ENCODE measurements at places on chromosomes 2 and 18. TPM values are rescaled to one million over a fixed set of nuclear protein-coding genes. Genes with fewer than 3 reads are reported as not detected.

DNA sequence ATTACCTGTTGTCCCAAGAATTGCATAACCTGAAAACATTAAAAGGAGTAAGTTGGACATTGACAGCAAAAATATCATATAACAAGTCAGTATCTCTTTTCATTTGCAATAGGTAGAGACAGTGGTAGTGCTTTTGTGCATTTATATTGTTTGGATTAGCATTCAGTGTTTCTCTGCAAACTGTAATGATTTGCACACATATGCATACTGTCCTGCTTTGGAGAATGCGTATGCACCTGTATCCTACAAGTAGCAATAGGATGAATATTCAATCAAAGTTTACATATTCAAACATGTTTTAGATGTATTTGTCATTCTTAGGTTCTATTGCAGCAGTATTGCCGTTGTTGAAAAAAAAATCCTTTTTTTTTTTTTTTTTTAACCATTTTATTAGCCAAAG lies 201.9 kb downstream of the ZNF407 start:
- no peak for DNase-seq
- no peaks in the 10 kb centered on the region for H3K36me3 ChIP-seq
- H3K27me3 ChIP-seq = no peaks in the 10 kb centered on the region
- H3K4me3 ChIP-seq = no peak overlapping the region
- H3K27ac ChIP-seq = no peak overlapping the region
- H3K4me1 ChIP-seq = peaks cover 13% of the 10 kb centered on the region

- H3K36me3 ChIP-seq = no peaks in the 10 kb centered on the region
- no peaks in the 10 kb centered on the region for H3K4me1 ChIP-seq
- no peak overlapping the region for H3K27ac ChIP-seq
- H3K27me3 ChIP-seq = no peaks in the 10 kb centered on the region
Observed at GRCh38 chr18:67864677-67865340, 348.3 kb upstream of the DSEL start.

The COL5A2 gene
- total RNA-seq = 21.7 TPM

DNA sequence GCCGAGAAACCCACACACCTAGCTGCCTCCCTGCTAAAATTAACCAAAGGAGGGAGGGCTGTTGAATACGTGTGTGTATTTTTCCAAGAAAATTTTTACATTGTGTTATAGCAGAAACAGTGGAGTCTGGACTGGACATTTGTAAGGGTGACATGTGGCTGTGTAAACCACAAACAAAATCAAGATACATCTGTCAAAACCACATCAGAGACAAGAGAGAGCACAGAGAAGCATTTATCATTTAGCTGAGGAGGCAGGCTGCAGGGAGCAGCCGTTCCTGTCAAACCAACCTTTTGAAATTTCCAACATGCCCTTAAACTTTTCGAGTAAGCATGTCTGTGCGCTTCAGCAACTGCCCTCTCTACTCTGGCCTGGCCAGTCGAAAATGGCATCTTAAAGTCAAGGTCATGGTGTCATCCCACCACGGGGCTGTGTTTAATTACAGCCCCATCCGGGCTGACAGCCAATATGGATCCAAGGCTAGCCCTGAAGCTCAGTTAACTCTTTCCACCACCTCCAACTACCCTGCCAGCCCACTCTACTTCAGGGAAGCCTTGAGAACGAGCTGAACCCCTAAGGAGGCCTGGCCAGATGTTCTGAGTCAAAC lies 8.4 kb downstream of the BCL11A start:
- peak; percentile 73 for DNase-seq
- H3K4me1 ChIP-seq = peaks cover 37% of the 10 kb centered on the region
- H3K36me3 ChIP-seq = no peaks in the 10 kb centered on the region
- peaks cover 6% of the 10 kb centered on the region for H3K27me3 ChIP-seq

- no peaks in the 10 kb centered on the region for H3K4me1 ChIP-seq
- no peak overlapping the region for H3K4me3 ChIP-seq
- peaks cover 12% of the 10 kb centered on the region for H3K27me3 ChIP-seq
- DNase-seq = no peak
- no peak overlapping the region for H3K27ac ChIP-seq
Observed at GRCh38 chr2:240187989-240188590, 47.6 kb upstream of the OTOS start.

DNA sequence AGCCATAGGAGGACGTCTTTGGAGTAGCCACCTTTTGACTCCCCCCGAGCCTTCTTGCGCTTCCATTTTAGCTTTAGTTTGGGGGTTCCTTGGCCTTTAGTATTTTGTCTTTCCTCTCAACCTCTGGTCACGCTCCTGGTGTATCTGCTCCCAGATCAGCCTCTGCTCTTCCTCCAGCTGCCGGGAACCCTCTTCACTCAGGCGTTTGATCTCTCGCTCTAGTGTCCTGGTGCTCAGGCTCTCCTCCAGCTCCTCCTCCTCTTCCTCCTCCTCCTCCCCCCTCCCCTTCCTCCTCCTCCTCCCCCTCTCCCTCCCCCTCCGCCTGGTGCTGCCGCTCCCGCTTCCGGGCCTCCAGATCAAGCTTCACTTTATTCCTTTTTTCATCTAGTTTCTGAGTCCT lies 1082.3 kb upstream of the TMEFF2 start:
- DNase-seq = no peak
- no peak overlapping the region for H3K4me3 ChIP-seq

GRCh38 chr2:102155703-102156515 lies 13.4 kb downstream of the IL1R1 start:
- peak; percentile 85 for DNase-seq
- peaks cover 9% of the 10 kb centered on the region for H3K36me3 ChIP-seq
- H3K4me3 ChIP-seq = no peak overlapping the region
- peaks cover 40% of the 10 kb centered on the region for H3K4me1 ChIP-seq
- H3K27ac ChIP-seq = peak overlapping the region; percentile 89
- no peaks in the 10 kb centered on the region for H3K27me3 ChIP-seq

DNA sequence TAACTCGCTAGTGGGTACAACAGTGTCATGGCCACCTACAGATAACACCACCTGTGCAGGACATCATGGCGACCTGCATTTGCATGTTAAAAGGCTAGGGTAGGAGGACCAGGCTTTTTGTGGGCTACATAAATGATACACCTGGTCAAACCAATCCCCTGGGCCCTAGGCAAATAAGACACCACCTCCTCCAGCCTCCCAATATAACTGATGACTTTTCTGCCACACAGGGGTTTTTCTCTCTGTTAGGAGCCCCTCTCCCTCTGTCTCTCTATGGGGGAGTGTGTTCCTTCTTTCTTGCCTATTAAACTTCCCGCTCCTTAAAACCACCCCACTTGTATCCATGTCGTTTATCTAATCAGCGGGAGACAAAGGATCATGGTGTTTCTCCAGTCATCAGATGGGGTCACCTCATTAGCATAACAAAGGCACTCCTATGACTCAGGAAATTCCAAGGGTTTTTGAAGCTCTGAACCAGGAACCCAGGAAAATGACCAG lies 10.8 kb upstream of the BUB1 start:
- no peak overlapping the region for H3K4me3 ChIP-seq
- no peaks in the 10 kb centered on the region for H3K4me1 ChIP-seq
- H3K36me3 ChIP-seq = no peaks in the 10 kb centered on the region
- DNase-seq = no peak
- no peak overlapping the region for H3K27ac ChIP-seq

DNA sequence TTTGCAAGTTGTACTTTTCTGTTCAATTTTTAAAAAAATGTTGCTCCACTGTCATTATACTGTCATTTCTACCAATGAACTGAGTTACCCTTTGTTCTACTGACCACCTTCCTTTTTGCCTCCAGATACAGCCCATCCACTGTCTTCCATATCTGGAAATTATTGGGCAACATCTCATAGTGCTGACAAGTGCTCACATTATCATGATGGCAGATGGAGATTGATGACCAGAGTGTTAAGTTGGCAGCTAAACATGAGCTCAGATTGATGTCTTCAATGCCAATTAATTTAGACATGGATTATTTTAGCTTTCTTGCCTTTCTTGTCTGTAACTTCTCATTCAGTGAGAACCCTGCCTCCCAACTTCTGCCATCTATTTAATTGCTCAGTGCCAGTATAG lies 76.6 kb downstream of the KIAA1328 start:
- no peak for DNase-seq
- H3K27me3 ChIP-seq = no peaks in the 10 kb centered on the region
- H3K4me1 ChIP-seq = peaks cover 4% of the 10 kb centered on the region
- no peak overlapping the region for H3K27ac ChIP-seq
- no peak overlapping the region for H3K4me3 ChIP-seq

DNA sequence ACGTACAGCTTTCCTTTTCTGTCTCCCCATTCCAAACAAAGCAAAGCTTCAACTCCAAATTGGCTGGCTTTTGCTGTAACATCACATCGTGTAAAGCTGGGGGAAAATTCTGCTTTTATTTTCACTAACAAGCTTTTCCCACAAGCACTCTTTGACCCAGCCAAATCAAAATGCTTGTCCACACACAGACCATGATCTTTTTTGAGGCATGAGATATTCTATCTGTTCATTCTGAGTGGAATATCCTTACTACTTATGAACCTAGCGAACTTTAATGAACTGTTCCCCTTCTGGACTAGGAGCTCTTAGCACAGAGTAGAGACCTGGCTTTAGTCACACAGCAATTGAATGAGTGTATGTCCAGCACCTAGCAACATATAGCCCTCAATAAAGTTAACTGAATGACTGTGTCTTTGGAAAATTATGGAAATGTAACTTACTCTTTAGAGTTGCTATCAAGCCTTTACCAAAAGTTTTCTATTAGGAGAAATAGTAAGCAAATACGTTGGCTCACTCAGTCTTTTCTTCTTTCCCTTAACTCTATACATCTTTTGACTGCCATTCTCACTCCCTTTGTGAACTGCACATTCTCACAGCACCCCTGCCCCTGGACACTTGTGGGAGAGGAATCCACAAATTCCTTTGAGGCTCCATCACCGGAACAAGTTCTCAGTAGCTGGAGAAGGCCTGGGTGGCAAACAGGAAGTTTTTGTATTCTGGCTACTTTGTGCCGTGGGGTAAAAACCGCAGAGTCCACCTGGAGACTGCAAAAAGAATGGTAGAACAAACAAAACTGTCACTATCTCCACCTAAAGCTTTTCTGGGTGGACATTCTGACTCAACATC lies 1.3 kb upstream of the UBE2E3 start:
- H3K36me3 ChIP-seq = no peaks in the 10 kb centered on the region
- no peak overlapping the region for H3K27ac ChIP-seq
- DNase-seq = no peak
- no peaks in the 10 kb centered on the region for H3K27me3 ChIP-seq
- peak overlapping the region; percentile 66 for H3K4me3 ChIP-seq

DNA sequence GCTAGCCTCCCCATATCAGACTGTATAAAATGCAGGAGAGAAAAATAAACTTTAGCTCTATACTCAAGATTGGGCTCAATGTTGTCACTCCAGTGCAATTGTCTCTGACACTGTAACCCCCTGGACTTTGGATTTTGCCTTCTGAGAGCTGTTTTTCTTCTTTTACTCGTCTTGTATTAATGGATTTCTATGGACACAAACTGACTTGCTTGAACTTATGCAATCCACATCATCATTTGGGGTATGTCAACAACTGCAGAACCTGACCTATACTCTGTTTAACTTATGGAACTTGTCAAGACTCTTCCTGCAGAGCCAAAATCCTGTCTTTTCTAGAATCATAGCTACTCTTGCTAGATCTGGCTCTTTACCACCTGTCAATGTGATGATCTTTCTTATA lies 257.8 kb upstream of the DCC start:
- H3K4me3 ChIP-seq = no peak overlapping the region
- H3K27ac ChIP-seq = no peak overlapping the region
- no peak for DNase-seq
- H3K36me3 ChIP-seq = no peaks in the 10 kb centered on the region

The GAREM1 gene
- 32.3 TPM for total RNA-seq

DNA sequence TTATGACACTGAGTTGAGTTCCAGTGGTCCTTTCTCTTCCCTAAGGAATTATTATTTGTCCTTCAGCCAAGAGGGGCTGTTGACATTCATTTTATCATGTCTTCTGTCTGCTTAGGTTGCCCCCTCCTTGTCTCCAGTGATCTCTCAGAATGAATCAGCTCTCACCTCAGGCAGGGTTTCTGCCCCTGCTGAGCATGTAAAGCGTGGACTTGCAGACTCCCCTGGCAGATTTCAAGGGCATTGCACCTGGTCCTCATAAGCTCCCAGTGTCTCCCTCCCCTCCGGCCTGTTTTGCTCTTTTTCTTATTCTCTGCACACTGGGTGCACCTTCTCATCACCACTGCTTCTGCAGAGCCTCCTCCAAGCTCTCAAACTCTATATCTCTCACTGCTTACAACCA lies 188.4 kb downstream of the KCNS3 start:
- H3K4me3 ChIP-seq = no peak overlapping the region
- H3K27me3 ChIP-seq = no peaks in the 10 kb centered on the region
- no peak for DNase-seq
- H3K4me1 ChIP-seq = no peaks in the 10 kb centered on the region
- H3K36me3 ChIP-seq = no peaks in the 10 kb centered on the region
- H3K27ac ChIP-seq = no peak overlapping the region

DNA sequence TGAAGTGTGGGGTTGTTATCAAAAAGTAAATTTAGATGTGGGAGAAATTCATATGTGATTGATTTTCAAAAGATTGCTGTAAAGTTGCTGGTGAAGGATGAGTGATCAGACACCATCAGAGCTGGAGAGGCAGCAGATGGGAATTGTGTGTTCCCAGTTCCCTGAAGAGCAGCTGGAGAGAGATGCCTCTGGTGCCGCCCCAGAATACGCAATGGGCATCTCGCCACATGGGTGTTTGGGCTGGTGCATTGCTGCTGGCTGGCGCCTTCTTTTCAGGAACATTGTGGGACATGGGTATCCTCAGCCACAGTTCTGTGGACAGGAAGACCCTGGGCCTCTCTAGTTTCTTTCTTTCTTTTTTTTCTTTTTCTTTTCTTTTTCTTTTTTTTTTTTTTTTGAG lies 11.9 kb downstream of the ATG4B start:
- DNase-seq = no peak
- H3K4me1 ChIP-seq = no peaks in the 10 kb centered on the region
- H3K27me3 ChIP-seq = no peaks in the 10 kb centered on the region
- no peaks in the 10 kb centered on the region for H3K36me3 ChIP-seq
- no peak overlapping the region for H3K4me3 ChIP-seq

- no peak overlapping the region for H3K4me3 ChIP-seq
- peaks cover 6% of the 10 kb centered on the region for H3K4me1 ChIP-seq
- H3K27ac ChIP-seq = no peak overlapping the region
- no peak for DNase-seq
- H3K36me3 ChIP-seq = no peaks in the 10 kb centered on the region
Observed at GRCh38 chr2:45714679-45715078, 63.2 kb downstream of the PRKCE start.

- no peak for DNase-seq
- no peak overlapping the region for H3K4me3 ChIP-seq
- H3K27ac ChIP-seq = peak overlapping the region; percentile 53
- no peaks in the 10 kb centered on the region for H3K36me3 ChIP-seq
- no peaks in the 10 kb centered on the region for H3K27me3 ChIP-seq
- H3K4me1 ChIP-seq = peaks cover 57% of the 10 kb centered on the region
Observed at GRCh38 chr2:239253264-239253663, 147.6 kb downstream of the HDAC4 start.

The TNFAIP6 gene
- total RNA-seq = not detected
